ENCODE measurements at places on chromosomes 11 and 22. TPM values are rescaled to one million over a fixed set of nuclear protein-coding genes. Genes with fewer than 3 reads are reported as not detected.

GRCh38 chr22:37999640-38000272, 15.4 kb upstream of the SOX10 start:
- DNase-seq = no peak

DNA sequence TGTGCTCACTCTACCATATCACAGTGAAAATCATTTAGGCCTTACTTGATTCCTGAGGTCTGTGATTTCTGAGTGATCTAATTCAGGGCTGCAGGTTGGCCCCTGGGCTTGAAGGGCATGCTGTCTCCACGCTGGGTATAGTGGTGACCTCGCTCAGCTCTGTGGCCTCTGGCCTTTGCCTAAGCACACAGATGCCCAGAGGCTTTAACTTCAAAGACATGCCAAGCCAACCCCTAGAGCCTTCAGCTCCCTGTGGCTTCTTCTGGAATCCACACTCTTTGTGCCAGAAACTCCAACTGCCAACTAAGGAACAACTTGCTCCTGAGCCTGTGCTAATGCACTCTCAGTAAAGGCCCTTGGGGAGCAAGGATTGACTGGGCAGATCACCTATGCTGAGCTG, 232.6 kb upstream of the MPPED2 start:
- no peak for DNase-seq

- no peak for DNase-seq
These were observed 56.8 kb upstream of the GAB2 start for GRCh38 chr11:78474451-78474850.

GRCh38 chr11:134949121-134950090, 537.4 kb upstream of the B3GAT1 start:
- peak; percentile 49 for DNase-seq

DNA sequence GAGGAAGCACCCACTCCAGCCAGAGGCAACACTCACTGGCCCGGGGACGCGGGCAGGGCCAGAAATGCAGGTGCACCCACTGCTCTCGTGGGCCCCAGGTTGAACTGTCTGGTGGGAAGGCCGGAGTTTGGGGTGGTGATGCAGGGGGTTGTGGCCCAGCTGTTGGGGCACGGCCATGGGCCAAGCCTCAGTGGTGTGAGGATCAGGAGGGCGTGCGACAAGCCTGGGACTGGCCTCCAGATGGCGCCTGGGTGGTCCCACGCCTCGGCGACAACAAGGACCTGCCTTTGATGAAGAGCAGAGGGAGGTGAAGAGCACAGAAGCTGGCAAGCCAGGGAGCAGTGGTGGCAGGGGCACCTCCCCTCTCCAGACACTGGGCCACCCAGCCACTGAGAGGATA, 240.8 kb downstream of the BRD1 start:
- no peak for DNase-seq

DNA sequence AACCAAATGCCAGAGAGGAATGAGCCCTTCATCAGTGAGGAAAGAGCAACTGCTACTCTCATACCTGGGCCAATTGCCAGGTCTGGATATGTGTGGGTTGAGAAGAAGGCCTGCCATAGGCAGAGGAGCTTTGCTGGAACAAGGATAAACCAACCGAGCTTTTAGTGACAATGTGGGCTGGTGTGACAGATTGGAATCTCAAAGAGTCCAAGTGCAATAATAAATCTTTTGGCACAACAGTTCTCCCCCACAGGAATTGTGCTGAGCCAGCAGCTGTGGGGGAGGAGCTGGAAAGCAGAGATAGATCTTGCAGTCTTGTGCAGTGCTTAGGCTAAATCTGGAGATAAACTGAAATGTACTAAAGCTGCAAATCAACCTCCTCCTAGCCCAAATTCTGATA, 79.4 kb upstream of the ISX start:
- no peak for DNase-seq

- DNase-seq = peak; percentile 30
These were observed 9.9 kb downstream of the RGL4 start for GRCh38 chr22:23700706-23701105.

The AMPD3 gene
- 5.4 TPM for total RNA-seq

DNA sequence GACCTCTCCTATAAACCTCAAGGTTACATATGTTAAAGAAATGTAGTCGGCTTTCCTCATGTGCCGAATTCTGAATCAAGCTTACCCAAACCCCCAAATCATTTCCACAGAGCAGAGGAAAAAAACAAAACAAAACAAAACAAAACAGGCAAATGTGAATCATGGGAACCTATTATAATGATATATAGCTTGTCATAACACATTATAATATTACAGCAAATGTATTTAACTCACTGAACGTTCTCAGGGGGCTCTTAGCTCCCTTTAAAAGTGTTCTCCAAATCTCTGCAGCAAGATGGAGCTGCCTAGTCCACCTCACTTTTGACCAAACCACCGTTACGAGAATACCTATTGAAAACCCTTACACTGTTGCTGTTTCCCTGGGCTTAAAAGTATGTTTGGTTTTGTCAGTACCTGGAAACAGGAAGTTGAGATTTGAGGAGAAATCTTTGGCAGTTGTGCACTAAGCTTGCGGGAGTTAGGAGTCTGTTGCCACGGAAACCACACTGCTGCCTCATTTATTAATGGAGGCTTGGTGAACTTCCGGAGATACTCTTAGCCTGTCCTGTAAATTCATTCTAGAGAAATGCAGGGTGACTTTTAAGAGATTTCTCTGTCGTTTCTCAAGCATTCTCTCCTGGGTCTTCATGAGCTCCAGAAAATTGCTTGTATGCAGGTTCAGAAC, 167.0 kb upstream of the RASSF10 start:
- DNase-seq = no peak

DNA sequence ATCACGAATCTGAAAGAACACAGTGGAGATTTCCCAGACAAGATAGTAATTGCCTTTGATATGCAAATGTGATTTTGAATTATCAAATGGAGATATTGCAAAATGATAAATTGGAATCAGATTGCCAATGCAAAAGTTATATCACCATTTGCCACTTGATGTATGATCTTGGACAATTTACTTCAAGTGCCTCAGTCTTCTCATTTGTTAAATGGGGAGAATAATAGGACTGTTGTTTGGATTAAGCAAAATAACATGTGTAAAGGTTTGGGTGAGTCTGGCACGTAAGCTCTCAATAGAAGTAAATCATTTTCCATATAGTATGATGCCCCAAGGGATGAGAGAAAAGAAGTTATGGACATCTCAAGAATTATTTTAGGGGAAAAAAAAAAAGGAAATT, 7.9 kb upstream of the PHF21A start:
- no peak for DNase-seq

The CAPRIN1 gene
- total RNA-seq = 172 TPM

The RPS25 gene
- 2,833 TPM for total RNA-seq

The TMEM191B gene
- total RNA-seq = not detected

DNA sequence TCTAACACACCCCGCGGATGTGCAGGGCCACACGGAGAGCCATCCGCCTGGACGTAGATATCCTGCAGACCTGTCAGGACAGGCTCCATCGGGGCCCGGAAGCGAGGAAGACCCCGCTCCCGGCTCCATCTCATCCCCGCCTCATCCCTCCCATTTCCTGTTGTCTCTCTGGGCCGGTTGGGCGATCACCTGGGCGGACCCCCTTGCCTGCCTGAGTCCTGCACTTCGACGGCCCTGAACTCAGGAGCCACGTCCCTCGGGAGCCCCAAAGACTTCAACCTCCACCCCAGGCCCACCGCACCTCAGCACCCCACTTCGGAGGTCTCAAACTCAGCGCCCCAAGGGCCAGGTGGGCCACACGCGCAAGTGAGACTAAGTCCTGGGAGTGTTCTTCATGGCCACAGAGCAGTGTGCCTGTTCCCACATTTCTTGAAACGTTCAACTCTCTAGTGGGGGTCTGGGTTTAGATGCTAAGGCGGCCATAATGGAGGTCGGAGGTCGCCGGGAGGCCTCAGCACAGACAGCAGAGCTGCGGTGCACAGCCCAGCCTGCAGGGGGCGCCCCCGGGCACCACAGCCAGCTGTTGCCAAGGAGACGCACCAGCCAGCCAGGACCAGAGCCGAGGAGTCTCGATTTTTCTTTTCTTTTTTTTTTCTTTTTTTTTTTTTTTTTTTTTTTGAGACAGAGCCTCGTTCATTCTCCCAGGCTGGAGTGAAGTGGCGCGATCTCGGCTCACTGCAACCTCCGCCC, 26.0 kb upstream of the FADD start:
- no peak for DNase-seq

DNA sequence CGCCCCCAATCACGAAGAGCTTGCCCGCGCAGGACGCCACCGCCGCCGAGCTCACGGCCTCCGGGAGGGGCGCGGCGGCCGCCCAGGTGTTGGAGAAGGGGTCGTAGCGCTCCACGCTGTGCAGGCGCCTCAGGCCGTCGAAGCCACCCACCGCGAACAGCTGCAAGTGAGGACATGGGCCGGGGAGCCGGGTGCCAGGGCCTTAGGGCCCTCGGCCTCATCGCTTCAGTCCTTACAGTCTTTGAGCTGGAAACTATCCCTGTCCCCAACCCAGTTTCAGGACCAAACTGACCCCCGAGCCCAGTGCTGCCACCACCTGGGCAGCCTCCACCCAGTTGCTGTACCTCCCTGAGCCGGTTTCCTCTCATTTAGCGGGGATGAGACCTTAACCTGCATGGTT, 7.6 kb downstream of the KLHL35 start:
- no peak for DNase-seq

The SPDYC gene
- total RNA-seq = not detected

The MS4A7 gene
- not detected for total RNA-seq

DNA sequence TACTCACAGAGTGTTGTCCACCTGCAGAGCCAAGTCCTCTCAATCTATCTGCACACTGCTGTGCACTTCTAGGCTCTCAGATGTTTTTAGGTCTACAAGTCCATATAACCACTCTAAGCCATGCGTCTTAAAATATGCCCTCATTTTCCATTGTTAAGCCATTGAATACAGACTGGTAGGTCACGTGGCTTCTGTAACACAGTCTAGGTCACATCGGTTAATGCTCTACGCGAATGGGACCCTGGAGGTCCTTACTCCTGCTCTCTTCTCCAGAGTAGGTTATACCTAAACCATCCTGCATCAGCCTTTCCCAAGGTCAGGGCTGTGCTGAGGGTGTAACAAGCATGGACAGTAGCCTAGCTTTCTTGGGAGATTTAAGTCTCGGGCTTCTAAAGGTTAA, 819 bp downstream of the JAML start:
- DNase-seq = no peak

GRCh38 chr11:64910451-64911093, 6.4 kb downstream of the ATG2A start:
- no peak for DNase-seq

- no peak for DNase-seq
These were observed 19.0 kb upstream of the STK33 start for GRCh38 chr11:8613036-8613435.

- DNase-seq = no peak
These were observed 19.6 kb downstream of the POU2AF1 start for GRCh38 chr11:111359223-111360149.

- DNase-seq = no peak
These were observed 23.5 kb downstream of the DRICH1 start for GRCh38 chr22:23608583-23608982.

The L3MBTL2 gene
- total RNA-seq = 21.5 TPM

The DCDC1 gene
- 0.12 TPM for total RNA-seq

GRCh38 chr22:45860201-45860600, 116.8 kb downstream of the WNT7B start:
- DNase-seq = no peak

- no peak for DNase-seq
These were observed 105.4 kb upstream of the FSHB start for GRCh38 chr11:30125456-30125855.

DNA sequence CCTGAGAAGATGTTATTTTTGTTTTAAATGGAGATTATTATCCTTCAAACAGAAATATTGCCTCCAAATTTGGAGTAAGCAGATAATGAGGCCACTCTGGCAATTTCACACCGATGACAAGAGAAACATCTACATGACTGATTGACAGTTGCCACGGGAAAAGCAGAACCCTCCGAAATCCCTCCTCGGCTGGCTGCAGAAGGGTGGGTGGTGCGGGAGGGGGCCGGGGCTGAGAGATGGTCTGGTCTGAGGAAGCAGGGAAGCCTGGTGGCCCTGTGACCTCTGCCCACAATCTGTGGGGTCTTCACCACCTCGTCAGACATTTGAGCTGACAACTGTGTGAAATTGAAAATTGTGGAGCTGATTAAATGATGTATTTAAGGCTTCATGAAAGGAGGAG, 503.2 kb downstream of the MN1 start:
- no peak for DNase-seq

DNA sequence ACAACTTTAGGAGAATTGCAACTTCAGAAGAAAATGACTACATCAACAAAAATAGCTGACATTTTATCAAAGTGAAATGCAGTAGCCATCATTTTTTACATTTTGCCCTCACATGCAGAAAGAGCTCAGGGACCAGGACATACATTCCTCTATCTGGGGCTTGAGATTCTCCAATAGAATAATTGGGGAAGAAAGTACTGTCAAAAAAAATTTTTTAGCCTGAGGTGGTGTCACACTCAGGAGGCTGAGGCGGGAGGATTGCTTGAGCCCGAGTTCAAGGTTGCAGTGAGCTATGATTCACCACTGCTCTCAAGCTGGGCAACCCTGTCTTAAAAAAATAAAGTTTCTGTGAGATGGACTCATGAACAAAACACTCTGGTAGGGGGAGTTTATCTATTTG, 32.2 kb upstream of the DEPDC7 start:
- DNase-seq = no peak

The OTOG gene
- not detected for total RNA-seq

The C22orf15 gene
- total RNA-seq = 0.36 TPM

GRCh38 chr11:28757725-28758515, 649.7 kb downstream of the METTL15 start:
- DNase-seq = no peak

DNA sequence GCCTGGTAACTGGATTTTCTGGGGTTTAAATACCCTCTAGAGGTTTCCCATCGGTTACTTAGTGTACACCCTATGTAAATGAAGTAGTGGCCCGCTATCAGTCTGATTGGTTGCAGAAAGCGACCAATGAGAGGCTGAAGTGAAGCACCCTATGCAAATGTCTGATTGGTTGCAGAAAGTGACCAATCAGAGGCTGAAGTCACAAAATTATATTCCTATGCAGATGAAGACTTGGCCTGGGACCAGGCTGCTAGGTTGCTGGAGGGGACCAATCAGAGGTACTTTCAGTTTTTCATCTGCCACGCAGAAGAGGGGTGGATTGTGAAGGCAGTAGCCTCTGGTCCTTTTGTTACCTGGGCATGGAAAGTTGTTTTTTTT, 134.8 kb downstream of the TBC1D22A start:
- no peak for DNase-seq

The TTC36 gene
- 1.6 TPM for total RNA-seq

Data from epithelial cell of proximal tubule (primary cell).